Stimulated activated CD4-positive, alpha-beta T cell treated with anti-CD3 and anti-CD28 coated beads, TNF-alpha, amount 100 ng/mL, for 1 hour (primary cell): ENCODE measurements at places on chromosomes 11 and 22.

DNA sequence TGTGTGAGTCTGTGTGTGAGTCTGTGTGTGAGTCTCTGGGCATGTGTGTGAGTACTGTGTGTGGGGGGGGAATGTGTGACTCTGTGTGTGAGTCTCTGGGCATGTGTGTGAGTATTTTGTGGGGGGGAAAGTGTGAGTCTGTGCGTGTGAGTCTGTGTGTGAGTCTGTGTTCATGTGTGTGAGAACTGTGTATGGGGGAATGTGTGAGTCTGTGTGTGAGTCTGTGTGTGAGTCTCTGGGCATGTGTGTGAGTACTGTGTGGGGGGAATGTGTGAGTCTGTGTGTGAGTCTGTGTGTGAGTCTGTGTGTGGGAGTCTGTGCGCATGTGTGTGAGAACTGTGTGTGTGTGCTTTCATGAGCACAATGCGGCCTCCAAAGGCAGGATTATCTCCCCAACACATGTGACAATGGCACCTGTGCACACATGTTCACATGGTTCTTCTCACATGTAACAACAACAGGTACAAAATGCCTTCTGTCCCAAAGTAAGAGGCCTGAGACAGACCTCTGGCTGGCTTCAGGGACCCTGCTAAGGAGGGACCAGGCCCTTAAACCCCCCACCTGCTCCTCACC is 1.6 kb downstream of the CD5 start:
- DNase-seq, result no peak

GRCh38 chr11:79312617-79313529 is 128.0 kb downstream of the TENM4 start:
- no peak for DNase-seq

- DNase-seq, result no peak
Measured at GRCh38 chr11:110174645-110175310, 81.6 kb downstream of the ZC3H12C start.

- no peak for DNase-seq
Measured at GRCh38 chr22:30397656-30398635, 1.1 kb downstream of the SEC14L2 start.

DNA sequence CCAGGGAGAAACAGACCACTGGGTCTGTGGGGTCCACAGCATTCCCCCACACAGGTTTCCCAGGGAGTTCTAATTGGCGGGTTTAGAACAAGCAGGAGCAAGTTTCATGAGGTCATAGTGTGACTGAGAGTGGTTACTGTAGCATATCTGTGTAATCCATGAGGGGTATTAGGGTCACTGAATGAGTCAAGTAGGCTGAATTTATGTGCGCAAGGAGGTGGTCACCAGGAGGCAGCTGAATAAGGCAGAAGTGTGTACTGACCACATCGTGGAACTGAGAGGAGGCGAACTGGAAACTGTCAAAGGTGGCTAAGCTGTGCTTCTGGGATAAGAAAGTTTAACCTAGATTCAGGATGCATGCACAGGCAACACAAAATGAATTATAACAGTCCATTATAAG is 876.0 kb downstream of the METTL15 start:
- no peak for DNase-seq

GRCh38 chr11:72951888-72952287 is 137.7 kb downstream of the ATG16L2 start:
- DNase-seq, result no peak

DNA sequence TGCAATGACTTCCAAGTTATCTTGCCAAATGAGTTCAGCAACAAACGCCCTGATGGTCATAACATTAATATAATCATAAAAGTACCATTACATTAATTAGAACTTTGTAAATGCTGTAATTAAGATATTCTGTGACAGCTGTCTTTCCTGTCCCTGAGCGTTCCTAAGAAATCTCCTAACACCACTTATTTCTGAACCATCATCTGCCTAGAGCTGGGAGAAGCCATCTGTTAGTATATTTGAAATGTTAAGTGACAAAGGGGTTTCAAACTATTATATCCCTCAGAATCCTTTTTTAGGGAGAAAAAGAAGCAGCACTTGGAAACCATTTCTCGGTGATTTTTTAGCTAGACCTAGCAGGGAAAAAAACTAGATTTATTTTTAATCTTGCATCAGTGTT is 657.5 kb downstream of the FAM181B start:
- no peak for DNase-seq

DNA sequence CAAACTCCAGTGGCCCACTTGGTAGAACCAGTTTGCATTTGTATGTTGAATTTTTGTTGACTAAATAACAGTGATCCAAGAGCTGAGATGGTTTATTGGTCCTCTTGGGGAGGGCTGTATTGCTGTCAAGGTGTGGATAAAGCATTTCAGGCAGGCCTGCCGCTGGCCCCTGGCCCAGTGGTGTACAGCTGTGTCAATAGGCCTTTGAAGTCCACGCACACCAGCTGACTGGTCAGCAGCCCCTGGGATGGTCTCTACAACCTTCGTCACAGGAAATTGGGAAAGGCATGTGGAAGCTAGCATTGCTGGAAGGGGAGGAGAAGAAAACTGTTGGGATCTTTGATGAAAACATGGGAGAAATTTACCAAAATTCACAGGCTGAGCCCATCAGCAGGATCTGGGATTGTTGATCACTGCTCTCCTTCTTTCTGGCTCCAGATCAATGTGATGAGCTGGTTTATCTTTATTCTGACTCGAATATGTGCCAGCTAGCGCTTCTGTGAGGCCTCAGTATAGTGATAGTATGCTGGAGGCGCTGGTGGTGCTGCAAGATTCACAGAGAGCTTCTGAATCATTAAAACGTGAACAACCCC is 12.5 kb upstream of the E2F8 start:
- no peak for DNase-seq

GRCh38 chr11:105719073-105719822 is 109.4 kb downstream of the GRIA4 start:
- DNase-seq, result no peak

GRCh38 chr11:133399855-133400625 is 132.3 kb downstream of the OPCML start:
- no peak for DNase-seq

- no peak for DNase-seq
Measured at GRCh38 chr11:22657101-22657694, 9.2 kb upstream of the GAS2 start.

DNA sequence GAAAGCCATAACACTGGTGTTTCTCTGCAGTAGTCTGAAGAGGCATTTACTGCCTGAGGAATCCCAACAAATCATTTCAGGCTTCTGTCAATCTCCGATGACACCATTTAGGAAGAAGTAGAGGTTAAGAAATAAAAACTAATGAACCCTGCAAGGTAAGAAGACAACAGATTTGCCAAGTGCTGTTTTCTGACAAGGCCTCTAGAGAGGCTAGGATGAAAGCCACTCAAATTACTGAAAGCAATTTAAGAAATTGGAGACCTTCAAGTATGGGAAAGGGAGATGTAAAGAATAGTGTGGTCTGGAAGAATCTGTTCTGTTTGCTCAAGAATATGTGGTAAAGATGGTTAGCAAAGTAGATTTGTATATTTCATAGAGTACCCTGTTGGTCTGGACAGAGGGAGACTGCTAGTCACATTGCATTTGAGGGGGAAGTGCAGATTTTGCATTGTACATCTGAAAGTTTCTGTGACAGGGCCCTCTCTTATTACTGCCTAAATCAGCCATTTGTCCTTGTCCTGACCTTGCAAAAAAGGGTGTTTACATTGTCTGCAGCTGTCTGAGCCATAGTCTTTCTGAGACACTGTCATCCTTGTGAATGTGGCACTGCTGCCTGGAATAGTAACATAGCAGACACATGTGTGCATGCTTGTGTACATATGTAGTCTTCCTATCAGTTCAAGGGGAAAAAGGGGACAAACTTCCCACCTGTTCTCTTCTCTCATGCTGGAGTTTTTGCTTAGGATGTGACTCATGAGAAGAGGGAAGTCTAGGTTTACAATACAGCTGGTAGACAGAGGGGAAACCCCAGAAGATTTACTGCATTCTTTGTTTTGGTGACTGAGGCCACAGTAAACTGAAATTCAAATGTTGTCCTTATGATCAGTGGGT is 640.2 kb upstream of the KIRREL3 start:
- DNase-seq, result no peak

- DNase-seq, result no peak
Measured at GRCh38 chr11:107384144-107384852, 73.3 kb downstream of the CWF19L2 start.

- no peak for DNase-seq
Measured at GRCh38 chr11:115745066-115745465, 240.9 kb upstream of the CADM1 start.

DNA sequence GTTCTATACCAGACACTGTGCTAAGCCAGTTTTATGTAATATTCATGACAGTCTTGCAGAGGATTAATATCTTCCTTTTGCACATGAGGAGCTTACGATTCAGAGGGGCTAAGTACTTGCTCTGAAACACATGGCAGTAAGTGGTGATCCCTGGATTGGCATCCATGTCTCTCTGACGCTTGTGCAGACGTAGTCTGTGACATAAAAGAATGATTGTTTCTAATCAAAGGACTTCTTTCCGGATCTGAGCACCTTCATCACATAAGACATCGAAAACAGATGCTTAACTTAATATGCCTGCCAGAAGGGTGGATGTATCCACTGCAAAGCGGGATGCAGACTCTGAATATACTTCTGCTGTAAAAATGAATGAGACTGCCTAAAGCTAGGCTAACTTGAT is 74.8 kb downstream of the ARHGAP42 start:
- no peak for DNase-seq

GRCh38 chr11:59891781-59892181 is 13.2 kb downstream of the OOSP3 start:
- no peak for DNase-seq

DNA sequence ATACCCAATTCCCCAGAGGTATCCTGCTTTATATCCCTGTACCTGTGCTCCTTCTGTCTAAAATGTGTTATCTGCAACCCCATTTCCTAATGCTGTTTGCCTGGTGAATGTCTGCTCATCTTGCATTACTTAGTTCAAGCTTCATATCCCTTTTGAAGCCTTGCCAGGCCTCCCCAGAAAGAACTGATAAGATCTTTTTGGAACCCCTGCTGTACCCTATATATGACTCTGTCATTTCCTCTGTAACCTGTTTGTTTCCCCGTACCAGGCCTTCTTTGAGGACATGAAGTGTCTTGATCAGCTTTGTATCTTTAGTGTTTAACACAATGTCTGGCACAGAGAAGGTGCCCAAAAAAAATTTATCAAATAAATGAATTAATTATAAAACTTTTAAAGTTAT is 77.6 kb downstream of the LIF start:
- no peak for DNase-seq

- DNase-seq, result no peak
Measured at GRCh38 chr11:269146-269890, 8.9 kb upstream of the NLRP6 start.

- DNase-seq, result no peak
Measured at GRCh38 chr11:102920118-102920684, 35.3 kb downstream of the MMP13 start.

DNA sequence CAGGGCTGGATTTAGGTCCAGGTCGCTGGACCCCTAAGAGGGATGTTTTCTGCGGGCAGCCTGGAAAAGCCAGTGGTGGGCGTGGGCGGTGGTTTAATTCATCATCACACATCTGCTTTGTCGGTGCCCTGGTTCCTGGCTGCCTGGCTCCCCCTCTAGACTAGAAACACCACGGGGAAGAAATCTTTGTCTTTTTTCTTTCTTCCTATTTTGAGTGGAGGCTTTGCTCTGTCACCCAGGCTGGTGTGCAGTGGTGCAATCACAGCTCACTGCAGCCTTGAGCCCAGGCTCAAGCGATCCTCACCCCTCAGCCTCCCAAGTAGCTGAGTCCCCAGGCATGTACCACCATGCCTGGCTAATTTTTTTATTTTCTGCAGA is 86.6 kb upstream of the LINC01488 start:
- DNase-seq, result no peak

DNA sequence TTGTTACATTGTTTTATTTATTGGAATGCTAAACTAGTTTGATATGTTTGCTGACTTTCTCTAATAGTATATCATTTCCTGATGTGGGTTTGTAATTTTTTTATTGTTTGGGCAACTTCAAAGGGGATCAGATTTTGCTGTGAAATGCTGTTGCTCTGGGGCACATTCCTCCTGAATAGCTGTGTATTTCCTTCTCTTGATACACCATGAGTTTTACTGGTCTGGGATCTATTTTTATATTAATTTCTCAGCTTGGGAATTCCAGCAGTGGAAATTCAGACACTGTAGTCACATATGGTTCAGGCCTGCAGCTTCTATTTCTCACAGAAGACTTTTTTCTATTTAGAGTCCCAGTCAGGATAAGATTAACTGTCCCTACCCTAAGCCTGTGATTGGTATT is 58.9 kb downstream of the RPUSD4 start:
- DNase-seq, result no peak

- DNase-seq, result no peak
Measured at GRCh38 chr22:37018086-37018814, 997 bp downstream of the TST start.

DNA sequence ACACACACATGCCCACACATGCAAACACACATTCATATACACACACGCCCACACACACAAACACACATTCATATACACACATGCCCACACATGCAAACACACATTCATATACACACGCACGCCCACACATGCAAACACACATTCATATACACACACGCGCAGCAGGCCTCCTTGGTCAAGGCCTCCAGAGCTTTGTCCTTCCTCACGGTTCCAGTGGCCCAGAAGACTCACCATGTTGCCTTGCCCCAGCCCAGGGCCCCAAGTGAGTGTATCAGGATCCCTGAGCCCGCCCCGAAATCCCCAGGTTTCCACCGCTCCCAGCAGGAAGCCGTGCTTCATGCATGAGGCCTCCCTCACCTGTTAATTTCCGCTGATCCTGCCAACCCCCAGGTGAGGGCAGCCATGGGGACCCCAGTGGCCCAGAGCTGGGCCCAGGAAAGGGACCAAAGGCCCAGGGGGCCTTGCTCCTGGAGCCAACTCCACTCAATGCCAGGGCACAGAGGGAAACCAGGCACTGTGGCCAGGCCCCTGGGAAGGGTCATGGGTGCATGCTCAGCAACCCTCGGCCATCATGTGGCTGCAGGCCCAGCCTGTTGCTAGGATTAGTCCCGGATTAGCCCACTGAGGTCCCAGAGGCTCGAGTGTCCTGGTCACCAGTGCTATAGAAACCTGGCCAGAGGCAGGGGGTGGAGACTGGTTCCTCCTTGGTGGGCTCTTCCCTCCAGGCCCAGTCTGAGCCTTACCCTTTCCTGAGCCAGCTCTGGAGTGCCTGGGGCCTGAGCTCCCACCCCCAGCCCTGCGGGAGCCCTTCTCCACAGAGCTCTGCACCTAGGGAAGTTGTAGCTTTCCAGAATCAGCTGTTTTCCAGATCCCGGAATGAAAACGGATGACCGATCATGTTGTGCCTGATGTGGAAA is 34.4 kb downstream of the IGF2 start:
- DNase-seq, result no peak
